HuH-7.5 (cell line): ENCODE measurements at places on chromosomes 3 and 15.

DNA sequence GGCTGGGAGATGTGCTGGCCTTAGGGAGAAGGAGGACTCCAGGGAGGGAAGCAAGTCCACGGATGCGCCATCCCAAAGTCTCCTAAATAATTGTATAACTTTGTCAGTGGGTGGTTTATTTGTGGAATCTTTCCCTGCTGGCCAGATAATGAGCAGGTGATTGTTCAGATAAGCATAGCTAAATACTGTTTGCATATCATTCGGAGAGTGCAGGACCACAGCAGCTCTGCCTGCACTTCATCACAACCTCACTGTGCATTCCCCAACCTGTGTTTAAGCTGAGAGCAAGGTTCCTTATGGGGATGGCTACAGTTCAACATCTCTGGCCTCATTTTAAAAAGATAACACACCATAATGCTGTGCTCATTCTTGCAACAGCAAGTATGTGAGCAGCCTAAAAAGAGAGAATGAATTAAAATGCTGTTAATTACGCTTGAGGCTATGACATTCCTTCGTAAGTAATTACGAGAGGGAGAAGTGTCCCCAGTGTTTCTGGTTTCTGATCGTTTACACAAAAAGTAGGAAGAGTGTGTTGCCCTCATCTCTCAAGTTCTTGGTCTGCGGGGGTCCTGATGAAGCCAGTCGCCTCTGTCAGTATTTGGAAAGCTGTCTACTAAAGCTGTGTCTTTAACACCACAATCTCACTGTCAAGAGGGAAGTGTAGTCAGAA lies 272.0 kb upstream of the RORA start:
- no peak for DNase-seq

GRCh38 chr15:22951381-22952280 lies 28.5 kb downstream of the CYFIP1 start:
- no peak for DNase-seq

DNA sequence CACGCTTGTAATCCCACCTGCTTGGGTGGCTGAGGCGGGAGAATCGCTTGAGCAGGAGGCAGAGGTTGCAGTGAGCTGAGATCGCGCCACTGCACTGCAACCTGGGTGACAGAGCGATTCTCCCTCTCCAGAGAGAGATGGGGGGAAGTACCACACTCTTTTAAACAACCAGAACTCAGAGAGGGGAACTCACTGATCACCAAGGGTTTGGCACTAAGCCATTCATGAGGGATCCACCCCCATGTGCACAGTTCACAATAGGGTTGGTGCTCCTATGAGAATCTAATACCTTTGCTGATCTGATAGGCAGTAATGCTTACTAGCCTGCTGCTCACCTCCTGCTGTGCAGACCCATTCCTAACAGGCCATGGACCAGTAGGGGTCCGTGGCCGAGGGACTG lies 51.6 kb downstream of the QTRT2 start:
- no peak for DNase-seq

GRCh38 chr3:50371133-50371685 lies 11.9 kb upstream of the TMEM115 start:
- no peak for DNase-seq

DNA sequence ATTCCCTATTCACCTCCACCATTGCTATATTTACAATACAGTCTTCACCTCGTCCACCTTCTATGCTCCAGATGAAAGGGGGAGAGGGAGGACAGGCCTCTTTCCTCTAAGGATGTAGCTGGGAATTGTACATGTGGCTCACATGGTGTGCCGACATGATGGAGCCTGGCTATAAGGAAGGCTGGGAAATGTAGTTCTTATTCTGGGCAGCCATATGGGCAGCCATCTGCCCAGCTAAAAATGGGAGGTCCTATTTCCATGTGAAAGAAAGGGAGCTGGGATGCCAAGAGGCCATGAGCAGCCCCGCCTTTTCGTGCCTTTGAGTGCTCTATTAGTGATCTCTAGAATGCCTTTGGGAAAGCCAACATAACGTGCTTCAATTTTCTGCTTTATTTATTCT lies 27.1 kb upstream of the MGLL start:
- no peak for DNase-seq

- DNase-seq = no peak
Measured at GRCh38 chr3:115436767-115437301, 186.5 kb upstream of the GAP43 start.

GRCh38 chr3:125289429-125289981 lies 77.0 kb upstream of the SLC12A8 start:
- DNase-seq = no peak

- no peak for DNase-seq
Measured at GRCh38 chr3:30795176-30795575, 99.3 kb downstream of the GADL1 start.
